ENCODE measurements at places on chromosomes 1 and 21.
A peak's percentile ranks its signal among the peaks of the same experiment; 100 is the strongest.

GRCh38 chr1:57616921-57617320 lies 193.1 kb upstream of the DAB1 start:
- no peak for DNase-seq

DNA sequence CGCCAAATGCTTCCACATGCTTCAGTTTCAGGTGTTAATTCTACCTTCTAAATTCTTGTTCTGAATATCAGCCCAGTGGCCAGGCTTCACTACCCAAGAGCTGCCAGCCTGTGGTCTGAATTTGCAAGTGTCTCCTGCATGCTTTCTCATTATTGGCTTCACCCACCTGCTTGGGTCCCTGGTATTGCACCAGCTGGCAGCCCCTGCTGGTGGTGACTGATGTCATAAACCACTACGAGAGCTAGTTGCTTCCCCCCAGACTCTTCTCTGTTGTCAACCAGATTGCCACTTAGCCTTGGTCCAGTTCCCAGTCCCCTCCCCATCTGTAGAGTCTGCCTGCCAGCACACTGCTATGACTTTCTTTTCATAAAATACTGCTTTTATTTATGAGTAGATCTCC lies 197.7 kb upstream of the DUSP10 start:
- DNase-seq = no peak

DNA sequence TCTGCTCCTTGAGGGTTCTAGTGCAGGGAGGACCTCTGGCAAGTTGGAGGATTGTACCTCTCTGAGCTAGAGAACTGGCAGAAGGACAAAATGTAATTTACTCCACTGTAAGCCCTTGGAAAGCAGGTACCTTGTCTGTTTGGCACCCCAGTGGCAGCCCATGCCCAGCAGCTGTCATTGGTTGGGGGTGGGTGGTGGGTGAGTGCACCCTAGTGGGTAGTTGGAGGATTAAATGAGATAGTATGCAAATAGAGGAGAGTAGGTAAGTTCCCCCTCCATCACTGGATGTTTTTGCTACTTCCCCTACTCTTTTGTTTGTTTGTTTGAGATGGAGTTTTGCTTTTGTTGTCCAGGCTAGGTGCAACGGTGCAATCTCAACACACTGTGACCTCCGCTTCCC lies 69.8 kb downstream of the RYR2 start:
- no peak for DNase-seq

DNA sequence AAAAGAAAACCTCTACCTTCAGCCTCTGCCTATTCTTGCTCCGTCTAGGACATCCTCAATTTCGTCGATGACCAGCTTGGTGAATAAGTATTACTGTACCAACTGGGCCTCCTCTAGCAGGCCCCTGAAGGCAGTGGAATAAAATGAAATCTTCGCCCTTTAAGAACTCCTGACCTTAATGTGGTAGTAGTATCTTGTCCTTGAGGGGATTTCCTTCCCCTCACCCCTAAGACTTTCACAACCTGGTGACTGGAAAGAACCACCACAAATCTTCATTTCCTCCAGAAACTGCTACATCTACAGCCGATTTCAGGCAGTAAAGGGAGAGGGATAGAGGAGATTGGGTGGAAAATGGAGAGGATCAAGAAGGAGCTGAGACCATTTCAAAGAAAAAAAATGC lies 1.6 kb upstream of the HAX1 start:
- DNase-seq = peak; percentile 15

DNA sequence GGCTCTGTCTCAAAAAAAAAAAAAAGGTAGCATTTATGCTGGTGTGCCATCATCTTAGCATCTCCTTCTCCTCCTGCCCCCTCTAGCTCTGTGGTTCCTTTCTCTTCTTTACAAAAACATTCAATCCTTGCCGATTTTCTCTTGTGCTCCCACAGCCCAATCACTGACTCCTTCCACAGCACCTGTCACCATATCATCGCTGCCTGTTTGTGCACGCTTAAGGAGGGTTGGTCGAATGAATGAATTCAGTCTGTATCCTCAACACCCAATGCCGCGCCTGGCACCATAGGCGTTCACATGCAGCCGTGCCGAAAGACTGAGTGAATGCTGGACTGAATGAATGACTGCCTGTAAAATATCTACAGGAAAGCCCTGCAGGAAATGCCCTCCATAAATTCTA lies 7.9 kb downstream of the RNU5D-1 start:
- no peak for DNase-seq

DNA sequence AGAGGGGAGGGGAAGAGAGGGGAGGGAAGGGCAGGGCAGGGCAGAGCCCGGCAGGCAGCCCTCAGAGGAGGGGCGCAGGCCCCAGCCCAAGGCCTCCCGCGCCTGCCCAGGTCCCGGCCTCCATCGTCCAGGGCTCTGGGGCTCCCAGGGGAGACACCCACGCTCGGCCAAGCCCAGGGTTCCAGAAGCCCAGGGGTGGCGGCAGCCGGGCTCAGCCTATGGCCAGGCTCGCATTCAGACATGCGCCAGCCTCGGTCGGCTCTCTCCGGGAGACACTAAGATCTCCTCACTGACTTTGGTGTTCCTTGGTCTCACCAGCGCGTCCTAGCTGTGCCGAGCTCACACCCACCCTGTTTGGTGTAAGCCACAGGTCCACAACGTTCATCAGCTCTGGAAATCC lies 7.1 kb upstream of the ANKRD65 start:
- DNase-seq = no peak

GRCh38 chr21:38205940-38206339 lies 50.9 kb upstream of the KCNJ15 start:
- no peak for DNase-seq

- no peak for DNase-seq
These were observed 9.5 kb upstream of the CLIC4 start for GRCh38 chr1:24735509-24736375.

GRCh38 chr21:25292396-25292795 lies 314.9 kb downstream of the MRPL39 start:
- DNase-seq = no peak

- peak; percentile 8 for DNase-seq
These were observed 33.6 kb downstream of the USP25 start for GRCh38 chr21:15763359-15763758.

DNA sequence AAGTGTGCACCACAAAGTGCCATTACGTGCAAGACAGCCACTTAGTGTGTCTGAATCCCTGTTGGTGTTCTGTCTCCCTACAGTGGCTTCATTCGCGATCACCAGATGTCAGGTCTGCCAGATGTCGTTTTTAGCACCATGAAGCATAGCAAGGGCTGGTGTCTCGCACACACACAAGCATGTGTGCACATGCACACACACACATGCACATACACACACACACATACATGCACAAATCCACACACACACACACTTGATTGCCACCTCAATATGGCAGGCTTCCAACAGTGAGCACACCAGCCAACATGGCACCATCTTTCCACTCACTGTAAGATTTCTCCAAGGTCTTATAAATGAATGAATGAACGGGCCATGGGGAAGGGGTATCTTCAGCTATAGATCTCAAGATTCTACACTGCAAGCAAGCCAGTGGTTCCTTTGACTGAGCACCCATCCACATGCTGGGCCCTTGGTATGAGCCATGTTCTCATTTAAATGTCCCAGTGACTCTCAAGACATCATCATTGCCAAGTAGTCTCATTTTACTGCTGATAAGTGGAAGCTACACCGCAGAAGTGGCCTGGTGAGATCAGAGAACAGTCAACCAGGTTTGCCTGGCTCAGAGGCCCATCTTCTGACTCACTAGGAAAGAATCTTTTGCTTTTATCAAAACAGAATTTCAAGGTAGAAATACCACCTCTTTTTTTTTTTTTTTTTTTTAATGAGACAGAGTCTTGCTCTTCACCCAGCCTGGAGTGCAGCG lies 84.9 kb downstream of the SIM2 start:
- DNase-seq = no peak

GRCh38 chr1:180233191-180234011 lies 3.3 kb downstream of the LHX4 start:
- no peak for DNase-seq

GRCh38 chr1:150793221-150793620 lies 14.8 kb downstream of the CTSK start:
- no peak for DNase-seq

GRCh38 chr1:155396874-155397476 lies 76.3 kb downstream of the RUSC1 start:
- no peak for DNase-seq

GRCh38 chr1:17123196-17124045 lies 4.2 kb upstream of the PADI2 start:
- no peak for DNase-seq

DNA sequence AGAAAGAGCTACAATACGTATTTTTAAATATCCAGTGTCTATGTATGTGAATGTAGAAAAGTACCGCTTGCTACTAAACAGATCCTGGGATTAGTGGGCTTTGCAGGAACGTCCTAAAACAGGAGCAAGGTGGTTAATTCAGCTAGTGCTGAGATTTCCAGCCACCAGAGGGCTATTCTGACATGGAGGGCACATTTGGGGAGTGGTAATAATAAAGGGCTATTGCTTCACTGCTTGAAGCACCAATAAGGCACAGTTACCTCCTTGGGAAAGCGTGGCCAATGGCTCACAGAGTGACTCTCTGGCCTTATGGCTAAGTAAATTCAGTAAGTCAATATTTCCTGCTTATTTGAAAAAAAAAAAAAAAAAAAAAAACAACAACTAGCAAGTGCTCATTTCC lies 152.4 kb downstream of the GABPA start:
- DNase-seq = no peak

- no peak for DNase-seq
These were observed 66.1 kb downstream of the TMEM53 start for GRCh38 chr1:44608141-44608540.

DNA sequence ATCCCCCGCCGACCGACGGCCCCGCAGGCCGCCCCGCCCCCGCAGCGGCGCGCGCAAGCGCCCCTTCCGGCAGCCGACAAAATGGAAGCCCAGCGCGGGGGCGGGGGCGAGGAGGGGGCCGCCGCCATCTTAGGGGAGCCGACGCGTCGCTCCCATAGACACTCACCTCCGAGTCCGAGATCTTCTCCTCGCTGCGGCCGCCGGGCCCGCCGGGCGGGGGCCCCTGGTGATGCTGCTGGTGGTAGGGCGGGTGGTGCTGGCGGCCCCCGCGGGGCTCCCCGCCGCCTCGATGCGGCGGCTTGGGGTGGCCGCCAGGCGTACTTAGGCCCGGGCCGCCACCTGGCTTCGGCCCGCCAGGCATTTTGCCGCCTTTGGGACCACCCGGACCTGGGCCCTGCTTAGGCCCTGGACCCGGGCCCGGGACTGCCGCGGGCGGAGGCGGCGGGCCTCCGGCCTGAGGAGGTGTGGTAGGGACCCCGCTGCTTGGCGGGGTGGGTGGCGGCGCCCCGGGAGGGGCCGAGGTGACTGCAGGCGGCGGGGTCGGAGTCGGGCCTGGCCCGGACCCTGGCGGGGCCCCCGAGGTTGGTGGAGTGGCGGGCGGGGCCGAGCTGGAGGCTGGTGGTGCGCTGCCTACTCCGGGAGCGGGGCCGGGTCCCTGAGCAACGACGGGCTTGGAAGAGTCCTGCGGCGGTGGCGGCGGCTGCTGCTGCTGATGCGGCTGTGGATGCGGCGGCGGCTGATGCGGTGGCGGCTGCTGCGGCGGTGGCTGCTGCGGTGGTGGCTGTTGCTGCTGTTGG lies 691 bp downstream of the SFPQ start:
- peak; percentile 88 for DNase-seq

Measured in activated CD4-positive, alpha-beta T cell treated with anti-CD3 and anti-CD28 coated beads, Interleukin-2, Interleukin-4, amounts not matched to agents 100 ng/mL and 50 ng/mL, durations not matched to agents 16 hours and 8 hours (primary cell).